ENCODE measurements at places on chromosomes 16 and 17.
A peak's percentile ranks its signal among the peaks of the same experiment; 100 is the strongest.

DNA sequence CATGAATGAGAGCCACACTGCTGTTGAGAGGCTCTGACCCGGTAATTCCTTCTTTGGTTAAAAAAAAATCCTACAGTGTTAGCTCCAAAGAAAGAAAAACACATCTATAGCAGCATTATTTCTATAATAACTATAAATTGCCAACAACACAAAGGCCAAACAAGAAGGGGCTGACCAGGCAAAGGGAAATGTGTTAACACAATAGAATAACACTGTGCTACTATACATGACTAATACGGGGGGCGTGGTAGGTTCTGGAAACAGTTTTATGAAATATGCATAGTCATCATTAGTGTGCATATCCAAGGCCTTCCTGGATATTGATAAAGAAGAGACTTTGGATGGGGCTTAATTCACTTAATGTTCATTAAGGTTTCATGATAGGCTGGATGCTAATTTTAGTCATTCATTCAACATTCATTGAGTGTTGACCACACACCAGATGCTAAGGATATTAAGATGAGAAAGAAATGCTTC lies 50.0 kb upstream of the CCL1 start:
- no peak for DNase-seq

GRCh38 chr17:49742166-49742638 lies 21.7 kb downstream of the FAM117A start:
- DNase-seq: no peak

- no peak for DNase-seq
These were observed 73.9 kb downstream of the CEP95 start for GRCh38 chr17:64580384-64581315.

DNA sequence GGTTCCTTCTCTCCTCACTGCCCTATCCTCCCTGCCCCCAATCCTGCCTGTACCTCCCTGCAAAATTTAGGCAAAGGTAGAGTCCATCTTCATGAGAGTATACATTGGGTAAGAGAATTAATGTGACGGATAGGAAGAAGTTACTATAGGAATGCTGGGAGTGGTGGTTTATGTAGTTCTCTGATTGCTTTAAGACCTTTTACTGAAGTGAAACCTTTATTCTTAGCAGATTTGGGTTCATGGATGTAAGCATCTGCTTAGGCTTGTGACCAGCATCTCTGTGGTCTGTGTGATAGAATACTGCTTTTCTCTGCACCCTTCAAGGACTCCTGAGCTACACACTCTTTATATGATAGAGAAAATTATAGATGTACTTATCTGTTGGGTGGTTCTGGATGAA lies 127.3 kb downstream of the PRKCA start:
- DNase-seq: no peak

DNA sequence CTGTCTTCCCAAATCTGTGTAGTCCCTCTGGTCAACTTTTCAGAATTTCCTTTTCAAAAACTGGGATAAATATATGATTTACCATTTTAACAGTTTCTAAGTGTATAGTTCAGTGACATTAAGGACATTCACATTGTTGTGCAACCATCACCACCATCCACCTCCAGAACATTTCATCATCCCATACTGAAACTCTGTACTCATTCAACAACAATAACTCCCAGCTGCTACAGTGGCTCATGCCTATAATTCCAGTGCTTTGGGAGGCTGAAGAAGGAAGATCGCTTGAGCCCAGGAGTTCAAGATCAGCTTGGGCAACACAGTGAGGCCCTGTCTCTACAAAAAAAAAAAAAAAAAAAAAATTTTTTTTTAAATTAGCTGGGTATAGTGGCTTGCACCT lies 131.0 kb downstream of the AATF start:
- no peak for DNase-seq

GRCh38 chr16:2528161-2529060 lies 2.8 kb downstream of the CEMP1 start:
- DNase-seq: peak; percentile 72

GRCh38 chr17:80260791-80261158 lies at the start of gene RNF213:
Gene RNF213, plus strand, starts transcription at chr17:80260852. Its CDS starts 2,830 bp downstream, at chr17:80263682.
- no peak for DNase-seq

Measured in coronary artery (tissue), 2 donors.